Stimulated activated CD4-positive, alpha-beta T cell treated with anti-CD3 and anti-CD28 coated beads, Interleukin-1b, Interleukin-23, amount 100 ng/mL, for 24 hours (primary cell): ENCODE measurements at places on chromosomes 12 and 14.
A peak's percentile ranks its signal among the peaks of the same experiment; 100 is the strongest.

GRCh38 chr12:130335517-130336392 lies 1.9 kb upstream of the PIWIL1 start:
- peak; percentile 9 for DNase-seq

DNA sequence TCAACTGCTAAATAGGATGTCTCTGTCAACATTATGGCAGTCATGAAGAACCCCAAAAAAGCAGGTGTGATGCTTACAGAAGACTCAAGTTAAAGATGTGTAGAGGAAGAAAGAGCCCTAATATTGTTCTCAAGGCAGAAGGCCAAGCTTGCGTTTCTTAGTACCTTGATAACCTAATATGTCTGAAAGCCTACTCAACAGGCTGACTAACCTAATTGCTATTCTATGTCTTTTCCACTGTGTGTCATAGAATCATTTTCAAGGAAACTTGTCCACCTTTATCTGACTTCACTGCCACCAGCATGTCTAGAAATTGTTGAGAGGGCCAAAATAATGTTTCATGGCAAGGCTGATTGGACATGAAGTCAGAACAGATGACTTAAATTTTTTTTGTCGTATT lies 373.2 kb downstream of the BTG1 start:
- no peak for DNase-seq

GRCh38 chr12:104499668-104500332 lies 43.1 kb downstream of the CHST11 start:
- no peak for DNase-seq

DNA sequence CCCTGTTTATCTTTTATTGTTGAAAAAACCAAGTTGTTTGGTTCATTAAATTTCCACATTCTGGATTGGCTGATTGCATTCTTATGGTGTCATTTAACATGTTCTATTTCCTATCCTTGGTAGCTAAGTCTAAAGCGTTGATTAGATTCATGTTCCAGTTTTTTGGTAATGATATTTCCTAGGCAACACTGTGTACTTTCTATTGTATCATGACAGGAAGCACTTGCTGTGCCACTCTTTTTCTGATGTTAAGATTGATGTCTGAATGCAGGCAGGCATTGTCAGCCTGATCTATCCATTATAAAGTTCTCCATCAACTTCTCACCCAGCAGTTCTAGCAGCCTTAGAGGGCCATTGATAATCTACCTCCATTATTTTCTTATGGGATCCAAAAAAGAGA lies 91.1 kb upstream of the ARID2 start:
- DNase-seq = no peak

DNA sequence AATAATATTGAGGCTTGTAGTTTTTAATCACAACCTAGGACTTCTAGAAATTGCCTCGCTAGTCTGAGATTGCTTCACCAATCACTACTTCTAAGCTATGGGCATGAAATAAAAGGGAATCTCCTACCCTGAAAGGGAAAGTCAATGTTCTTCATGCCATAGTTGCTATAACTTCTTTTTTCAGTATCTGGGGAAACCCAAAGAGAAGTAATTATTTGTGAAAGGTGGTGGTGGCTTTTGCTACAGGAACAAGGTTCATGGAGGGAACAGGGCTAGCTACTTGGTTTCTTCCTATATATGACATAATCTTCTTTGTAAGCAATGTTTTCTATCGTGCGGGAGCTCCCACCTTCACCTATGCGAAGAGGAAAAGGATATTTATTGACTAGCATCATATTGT lies 61.6 kb upstream of the DNM1L start:
- no peak for DNase-seq

GRCh38 chr12:90199006-90199405 lies 490.4 kb upstream of the ATP2B1 start:
- no peak for DNase-seq

GRCh38 chr14:88823968-88824313 lies 510 bp upstream of the TTC8 start:
- no peak for DNase-seq

DNA sequence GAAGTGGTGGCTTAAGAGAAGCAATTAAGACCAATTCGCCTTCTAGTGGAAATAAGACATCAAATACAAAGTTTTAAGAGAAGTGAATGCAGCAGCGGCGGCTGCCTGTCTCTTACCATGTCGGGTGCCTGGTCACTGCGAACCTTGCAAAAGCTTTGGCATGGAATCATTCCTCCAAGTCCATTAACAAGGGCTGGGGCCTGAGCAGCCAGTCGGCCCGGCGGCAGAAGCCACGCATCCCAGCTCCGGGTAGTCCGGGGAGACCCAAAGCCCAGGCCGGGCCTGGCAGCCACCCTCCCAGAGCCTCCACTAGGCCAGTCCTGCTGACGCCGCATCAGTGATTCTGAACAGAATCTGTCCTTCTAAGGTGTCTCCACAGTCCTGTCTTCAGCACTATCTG lies 321.0 kb downstream of the TMEM121 start:
- no peak for DNase-seq

GRCh38 chr14:91252871-91253794 lies 8.6 kb upstream of the GPR68 start:
- DNase-seq = no peak

- DNase-seq = no peak
Measured at GRCh38 chr14:68099495-68100045, 280.0 kb downstream of the RAD51B start.

- DNase-seq = no peak
Measured at GRCh38 chr14:105333613-105334364, 19.2 kb downstream of the PACS2 start.

DNA sequence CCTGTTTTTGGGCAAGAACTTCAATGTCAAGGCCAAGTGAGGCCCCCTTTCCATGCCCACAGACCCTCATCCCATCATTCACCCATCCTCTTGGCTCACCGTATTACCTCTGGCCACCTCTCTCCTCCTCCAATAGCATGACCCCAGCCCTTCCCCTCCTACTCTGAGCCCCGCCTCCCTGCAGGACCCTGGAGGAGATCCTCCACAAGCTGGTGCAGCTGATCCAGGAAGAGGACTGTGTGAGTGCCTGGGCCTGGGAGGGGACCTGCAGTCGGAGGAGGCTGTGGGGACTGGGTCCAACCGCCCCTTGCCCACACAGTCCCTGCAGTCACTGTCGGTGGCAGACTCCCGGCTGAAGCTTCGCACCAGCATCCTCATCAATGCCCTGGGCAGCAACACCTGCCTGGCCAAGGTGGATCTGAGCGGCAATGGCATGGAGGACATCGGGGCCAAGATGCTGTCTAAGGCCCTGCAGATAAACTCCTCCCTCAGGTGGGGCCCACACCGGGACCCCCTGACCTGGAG lies 7.2 kb downstream of the CARMIL3 start:
- no peak for DNase-seq

- no peak for DNase-seq
Measured at GRCh38 chr12:89801284-89801683, 92.6 kb upstream of the ATP2B1 start.

DNA sequence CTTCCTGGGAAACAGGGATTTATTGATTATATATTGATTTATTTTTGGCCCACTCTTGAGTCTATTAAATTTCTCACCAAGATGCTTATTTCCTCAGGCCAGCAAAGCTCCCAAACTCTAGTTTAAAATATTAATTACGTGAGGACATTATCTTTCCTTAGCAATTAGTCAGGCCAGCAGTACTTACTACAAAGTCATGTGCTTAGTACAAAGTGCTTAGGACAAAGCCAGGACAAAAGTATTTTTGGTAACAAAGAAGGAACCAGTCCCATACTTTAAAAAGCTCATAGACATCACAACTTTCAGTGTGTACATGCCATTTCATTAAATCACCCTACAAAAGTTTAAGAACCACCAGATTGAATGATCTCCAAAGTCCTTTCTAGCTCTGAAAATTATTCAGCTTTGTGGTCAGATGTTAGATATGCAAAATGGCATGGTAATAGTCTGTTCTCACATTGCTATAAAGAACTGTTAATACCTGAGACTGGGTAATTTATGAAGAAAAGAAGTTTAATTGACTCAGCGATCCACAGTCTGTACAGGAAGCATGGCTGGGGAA lies 94.7 kb upstream of the PWP1 start:
- DNase-seq = no peak

- no peak for DNase-seq
Measured at GRCh38 chr12:115998794-115999478, 278.6 kb downstream of the MED13L start.

DNA sequence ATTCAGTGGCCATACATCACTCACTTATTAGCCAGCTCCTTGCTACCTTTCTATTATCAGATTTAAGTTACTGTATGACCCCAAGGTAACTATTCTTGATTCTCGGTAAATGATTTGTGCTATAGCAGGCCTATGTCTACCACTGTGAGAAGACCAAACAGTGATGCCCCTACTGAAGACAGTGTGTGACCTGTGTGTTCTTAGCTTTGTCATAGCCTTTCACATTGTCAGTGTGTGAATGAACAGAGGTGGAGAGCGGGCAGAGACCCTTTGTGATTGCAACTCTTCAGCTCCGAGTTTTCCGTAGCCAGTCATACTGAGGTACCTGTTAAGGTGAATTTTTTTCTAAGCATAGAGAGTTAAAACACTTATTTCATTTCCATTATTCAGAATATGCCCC lies 294.0 kb downstream of the LRFN5 start:
- DNase-seq = no peak

DNA sequence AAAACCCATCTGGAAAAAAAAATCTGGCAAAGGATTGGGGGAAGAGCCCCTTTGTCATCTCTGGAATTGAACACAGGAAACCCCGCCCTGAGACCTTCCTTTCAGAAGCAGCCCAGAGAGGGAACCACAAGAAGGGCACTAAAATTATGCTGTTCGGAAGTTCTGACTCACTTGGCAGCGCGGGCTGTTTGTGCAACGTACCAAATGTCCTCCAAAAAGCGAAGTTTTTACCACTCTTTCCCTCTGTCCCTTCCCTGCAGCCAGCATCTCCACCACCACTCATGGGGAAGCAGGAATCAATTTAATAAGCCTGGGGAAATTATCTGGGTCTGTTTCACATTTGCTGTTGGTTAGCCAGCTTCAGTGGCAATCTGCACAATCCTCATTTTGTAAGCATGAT lies 3.2 kb upstream of the SYNE3 start:
- DNase-seq = no peak

- DNase-seq = no peak
Measured at GRCh38 chr14:62453226-62453625, 592.0 kb downstream of the KCNH5 start.

- no peak for DNase-seq
Measured at GRCh38 chr14:92497391-92497790, 16.2 kb upstream of the RIN3 start.

- DNase-seq = no peak
Measured at GRCh38 chr12:9977916-9978315, 6.7 kb downstream of the CLEC12A start.

DNA sequence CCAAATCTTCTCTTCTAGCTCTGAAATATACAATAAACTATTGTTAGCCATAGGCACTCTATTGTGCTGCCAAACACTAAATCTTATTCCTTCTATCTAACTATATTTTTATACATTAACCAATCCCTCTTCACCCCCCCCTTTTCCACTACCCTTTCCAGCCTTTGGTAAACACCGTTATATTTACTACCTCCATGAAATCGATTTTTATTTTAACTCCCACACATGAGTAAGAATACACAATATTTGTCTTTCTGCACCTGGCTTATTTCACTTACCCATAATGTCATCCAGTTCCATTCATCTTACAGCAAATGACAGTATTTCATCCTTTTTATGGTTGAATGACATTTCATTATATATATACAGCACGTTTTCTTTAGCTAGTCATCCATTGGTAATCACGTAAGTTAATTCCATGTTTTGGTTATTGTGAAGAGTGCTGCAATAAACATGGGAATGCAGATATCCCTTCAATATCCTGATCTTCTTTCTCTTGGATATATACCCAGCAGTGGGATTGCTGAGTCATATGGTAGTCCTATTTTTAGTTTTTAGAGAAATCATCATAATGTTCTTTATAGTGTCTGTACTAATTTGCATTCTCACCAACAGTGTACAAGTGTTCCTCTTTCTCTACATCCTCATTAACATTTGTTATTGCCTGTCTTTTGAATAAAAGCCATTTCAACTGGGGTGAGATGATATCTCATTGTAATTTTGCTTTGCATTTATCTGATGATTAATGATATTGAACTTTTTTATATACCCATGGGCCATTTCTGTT lies 34.2 kb upstream of the PLBD1 start:
- no peak for DNase-seq

DNA sequence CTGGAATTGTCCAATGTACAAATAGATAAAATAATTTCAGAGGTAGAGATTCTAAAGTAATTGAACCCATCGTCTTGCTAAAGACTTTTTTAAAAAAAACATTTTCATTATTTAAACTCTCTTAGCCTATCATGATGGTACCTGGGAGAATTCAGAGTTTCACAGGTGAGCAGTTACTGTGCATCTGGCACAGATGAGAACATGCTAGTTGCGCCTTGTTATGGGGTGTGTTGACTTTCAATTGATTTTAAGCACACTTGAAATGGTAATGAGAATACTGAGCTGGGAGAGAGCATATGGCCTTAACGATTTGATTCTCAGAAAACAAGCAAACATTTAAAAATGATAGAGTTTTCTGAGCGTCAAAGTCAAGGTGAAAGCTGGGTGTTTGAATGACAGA lies 66.6 kb downstream of the FLRT2 start:
- DNase-seq = no peak

GRCh38 chr12:66115071-66115600 lies 15.4 kb downstream of the LLPH start:
- DNase-seq = no peak

GRCh38 chr12:57005980-57006808 lies at the start of gene ZBTB39:
Gene ZBTB39 (minus strand): TSS chr12:57006546. CDS start chr12:57004917, 1,629 bp downstream.
- peak; percentile 51 for DNase-seq

DNA sequence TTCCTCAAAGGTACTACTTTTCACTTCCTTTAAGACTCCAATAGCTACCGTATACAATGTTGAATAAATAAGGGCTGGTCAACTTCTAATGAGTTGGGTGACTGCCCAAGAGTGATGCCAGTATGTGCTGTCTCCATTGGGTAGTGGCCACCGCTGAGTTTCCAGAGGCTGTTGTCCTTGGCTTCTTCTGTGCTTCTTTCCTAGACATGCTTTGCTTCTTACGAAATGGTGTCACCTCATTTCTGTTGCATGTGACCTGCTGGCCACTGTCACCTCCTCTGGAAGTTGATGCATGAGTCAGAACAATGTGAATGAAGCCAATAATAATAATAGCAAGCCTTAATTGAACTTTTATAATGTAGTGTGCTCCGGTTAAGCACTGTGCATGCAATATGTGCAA lies 7.5 kb upstream of the NID2 start:
- no peak for DNase-seq

GRCh38 chr14:101583006-101583714 lies 21.9 kb downstream of the DIO3 start:
- DNase-seq = no peak

DNA sequence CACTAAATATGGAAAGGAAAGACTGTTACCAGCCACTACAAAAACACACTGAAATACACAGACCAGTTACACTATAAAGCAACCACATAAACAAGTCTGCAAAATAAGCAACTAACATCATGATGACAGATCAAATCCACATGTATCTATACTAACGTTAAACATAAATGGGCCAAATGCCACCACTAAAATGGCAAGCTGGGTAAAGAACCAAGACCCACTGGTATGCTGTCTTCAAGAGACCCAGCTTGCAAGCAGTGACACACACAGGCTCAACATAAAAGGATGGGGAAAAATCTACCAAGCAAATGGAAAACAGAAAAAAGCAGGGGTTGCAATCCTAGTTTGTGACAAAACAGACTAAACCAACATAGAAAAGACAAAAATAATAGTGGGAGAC lies 260.9 kb upstream of the SSTR1 start:
- DNase-seq = no peak

GRCh38 chr12:93541578-93542225 lies 30.8 kb upstream of the SOCS2 start:
- no peak for DNase-seq
